Liver (tissue), 10 donors: ENCODE measurements at places on chromosomes 5 and 9. TPM values are rescaled to one million over a fixed set of nuclear protein-coding genes. Genes with fewer than 3 reads are reported as not detected.

- no peaks in the 10 kb centered on the region for H3K27me3 ChIP-seq
- H3K4me1 ChIP-seq, result no peaks in the 10 kb centered on the region
- no peak overlapping the region for H3K27ac ChIP-seq
- no peak overlapping the region for H3K4me3 ChIP-seq
- H3K36me3 ChIP-seq, result peaks cover 30% of the 10 kb centered on the region
Observed at GRCh38 chr9:133331221-133331620, 4.8 kb downstream of the SURF6 start.

DNA sequence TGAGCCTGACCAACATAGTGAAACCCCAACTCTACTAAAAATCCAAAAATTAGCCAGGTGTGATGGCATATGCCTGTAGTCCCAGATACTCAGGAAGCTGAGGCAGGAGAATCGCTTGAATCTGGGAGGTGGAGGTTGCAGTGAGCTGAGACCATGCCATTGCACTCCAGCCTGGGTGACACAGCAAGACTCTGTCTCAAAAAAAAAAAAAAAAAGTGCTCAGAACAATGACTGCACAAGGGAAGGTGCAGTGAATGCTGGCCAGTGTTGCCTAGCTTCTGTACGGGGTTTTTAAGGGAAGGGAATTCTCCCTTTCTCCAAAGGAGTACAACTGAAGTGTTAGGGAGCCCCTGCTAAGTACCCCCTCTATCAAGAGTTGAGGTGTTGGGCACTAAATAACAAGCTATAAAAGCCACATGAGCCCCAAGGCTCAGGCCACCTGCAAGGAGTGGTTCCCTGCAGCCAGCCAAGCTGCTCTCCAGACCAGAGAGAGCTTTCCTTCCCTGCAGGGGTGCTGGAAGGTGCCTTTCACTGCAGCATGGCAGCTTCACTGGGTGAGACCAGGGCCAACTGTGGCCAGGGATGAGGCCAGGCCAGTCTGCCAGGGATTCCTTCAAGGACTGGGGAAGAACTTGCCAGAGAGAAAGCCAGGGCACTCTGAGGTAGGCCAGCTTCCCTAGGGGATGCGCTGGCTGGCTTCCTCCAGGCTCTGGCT, 14.8 kb downstream of the GADD45G start:
- H3K4me1 ChIP-seq, result peaks cover 8% of the 10 kb centered on the region
- DNase-seq, result no peak
- H3K36me3 ChIP-seq, result no peaks in the 10 kb centered on the region
- no peak overlapping the region for H3K4me3 ChIP-seq
- no peak overlapping the region for H3K27ac ChIP-seq

DNA sequence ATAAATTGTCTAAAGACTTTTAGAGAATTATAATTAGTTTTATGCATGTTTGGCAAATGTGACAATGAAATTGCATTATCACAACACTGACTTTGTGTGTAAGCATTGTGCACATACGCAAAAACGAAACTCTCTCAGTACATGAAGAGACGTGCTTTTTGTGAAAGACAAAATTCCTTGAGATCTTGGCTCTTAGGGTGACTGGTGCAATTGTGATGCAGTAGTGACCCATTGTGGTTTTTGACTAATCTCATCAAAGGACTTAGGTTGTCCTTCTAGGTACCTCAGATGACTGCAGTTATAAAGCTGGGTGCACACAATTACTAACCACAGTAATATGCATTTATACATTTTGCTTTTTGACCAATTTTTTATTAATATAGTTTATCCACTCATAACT, 25.3 kb upstream of the TYRP1 start:
- H3K36me3 ChIP-seq, result no peaks in the 10 kb centered on the region
- H3K4me1 ChIP-seq, result no peaks in the 10 kb centered on the region
- H3K4me3 ChIP-seq, result no peak overlapping the region
- H3K27me3 ChIP-seq, result no peaks in the 10 kb centered on the region
- DNase-seq, result no peak

Gene FNIP1
- 3.7 TPM for polyA plus RNA-seq

DNA sequence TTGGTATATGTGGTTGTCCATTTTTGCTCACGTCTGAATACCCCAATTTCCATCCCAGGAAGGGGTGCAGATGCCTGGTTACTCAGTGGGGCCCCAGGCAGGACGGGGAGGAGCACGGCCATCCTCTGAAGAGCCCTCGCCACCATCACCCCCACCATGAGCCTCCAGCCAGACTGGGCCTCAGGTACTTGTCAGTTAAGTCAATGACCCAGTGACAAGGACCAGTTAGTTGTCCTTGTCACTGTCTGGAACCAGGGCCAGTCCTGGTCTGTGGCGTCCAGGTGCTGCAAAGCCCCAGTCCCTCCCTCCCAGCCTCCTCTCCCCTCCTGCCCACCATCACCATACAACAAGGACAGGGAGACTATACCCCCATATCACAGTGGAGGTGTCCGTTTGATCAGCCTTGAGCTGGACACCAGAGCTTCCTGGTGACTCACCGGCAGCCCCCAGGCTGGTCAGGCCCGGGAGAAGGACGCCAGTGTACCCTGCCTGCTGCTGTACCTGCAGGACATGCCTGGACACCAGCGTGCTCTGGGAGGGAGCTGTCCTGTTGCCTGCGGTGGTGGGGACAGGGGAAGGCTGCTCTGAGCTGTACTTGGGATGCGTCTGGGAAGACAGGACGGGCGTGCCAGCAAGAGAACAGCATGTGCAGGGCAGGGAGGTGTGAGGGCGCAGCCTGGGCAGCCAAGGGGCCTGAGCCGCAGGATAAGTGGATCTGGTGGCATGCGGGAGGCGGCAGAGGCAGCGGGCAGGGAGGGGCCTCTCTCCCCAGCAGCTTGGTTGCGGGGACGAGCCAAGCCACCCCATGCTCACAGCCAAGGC, 32.6 kb upstream of the TTLL11 start:
- peaks cover 5% of the 10 kb centered on the region for H3K27me3 ChIP-seq
- DNase-seq, result no peak
- no peak overlapping the region for H3K27ac ChIP-seq
- no peak overlapping the region for H3K4me3 ChIP-seq
- peaks cover 5% of the 10 kb centered on the region for H3K4me1 ChIP-seq
- no peaks in the 10 kb centered on the region for H3K36me3 ChIP-seq

Gene RECK
- 2.5 TPM for polyA plus RNA-seq
